Dermis microvascular lymphatic vessel endothelial cell (primary cell): ENCODE measurements at places on chromosomes 4 and X. TPM values are rescaled to one million over a fixed set of nuclear protein-coding genes. Genes with fewer than 3 reads are reported as not detected.

Gene IBSP
- total RNA-seq, result not detected in 2 replicates

Gene MAGEB10
- not detected in 2 replicates for total RNA-seq

Gene CT45A1
- not detected in 2 replicates for total RNA-seq

Gene PPEF2
- total RNA-seq, result under 0.01 TPM in 1 of 2 replicates, not detected in the other

Gene TXLNG
- 4.9 and 5.3 TPM in 2 replicates for total RNA-seq

Gene TDO2
- total RNA-seq, result not detected in 2 replicates

Gene TCEAL9
- 44.4 and 48.3 TPM in 2 replicates for total RNA-seq

Gene TREX2
- 2.3 and 7.6 TPM in 2 replicates for total RNA-seq

Gene GAGE13
- not detected in 2 replicates for total RNA-seq

Gene RTL3
- total RNA-seq, result not detected in 2 replicates

Gene PRDM8
- total RNA-seq, result 0.90 and 2.1 TPM in 2 replicates

Gene CDS1
- under 0.01 TPM in 1 of 2 replicates, not detected in the other for total RNA-seq

Gene UCP1
- total RNA-seq, result not detected in 2 replicates

Gene RBMXL3
- total RNA-seq, result not detected in 2 replicates

Gene SHISA3
- 0.13 TPM in 2 replicates for total RNA-seq

Gene SYAP1
- total RNA-seq, result 22.4 and 30.4 TPM in 2 replicates

Gene NHSL2
- 24.3 and 24.8 TPM in 2 replicates for total RNA-seq

Gene CYBB
- total RNA-seq, result not detected in 2 replicates

Gene RAB41
- total RNA-seq, result not detected in 2 replicates

Gene MGAT4D
- not detected in 2 replicates for total RNA-seq

Gene OPHN1
- 5.5 and 7.1 TPM in 2 replicates for total RNA-seq

Gene LNX1
- total RNA-seq, result 4.0 and 5.1 TPM in 2 replicates

Gene CSN2
- total RNA-seq, result not detected in 2 replicates

Gene DAPP1
- total RNA-seq, result not detected in 2 replicates

Gene PAGE5
- total RNA-seq, result not detected in 2 replicates

Gene GPRASP2
- total RNA-seq, result 8.6 and 11.4 TPM in 2 replicates

Gene FAM184B
- total RNA-seq, result under 0.01 TPM in 1 of 2 replicates, not detected in the other

Gene IRAK1
- total RNA-seq, result 52.2 and 56.6 TPM in 2 replicates

Gene F8A2
- total RNA-seq, result not detected in 2 replicates
